ENCODE measurements at places on chromosomes 3 and 15.

DNA sequence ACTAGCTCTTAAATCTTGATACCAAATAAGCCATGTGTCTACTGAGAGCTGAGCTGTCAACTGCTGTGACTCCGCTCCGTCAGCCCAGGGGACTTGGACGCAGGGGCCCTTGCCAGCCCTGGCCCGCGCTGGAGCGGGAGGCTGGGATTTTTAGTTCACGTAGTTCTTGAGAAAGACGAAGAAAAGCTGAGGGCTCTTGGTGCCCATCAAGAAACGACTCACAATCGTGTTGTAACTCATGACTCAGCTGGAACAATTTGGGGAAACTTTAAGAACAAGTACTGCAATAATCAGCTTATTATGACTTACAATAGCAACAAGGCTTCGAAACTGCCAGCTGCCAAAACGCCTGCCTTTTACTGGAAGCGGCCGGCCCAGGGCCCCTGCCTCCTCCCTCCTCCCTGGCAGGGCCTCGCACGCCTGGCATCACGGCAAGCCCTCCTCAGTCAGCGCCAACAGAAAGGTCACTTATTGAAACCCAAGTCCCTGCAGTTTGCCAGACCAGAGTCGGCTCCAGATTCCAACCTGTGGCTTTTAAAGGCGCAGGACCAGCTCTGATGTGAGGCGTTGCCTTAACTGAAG, 60.3 kb downstream of the RGMA start:
- no peak for DNase-seq

DNA sequence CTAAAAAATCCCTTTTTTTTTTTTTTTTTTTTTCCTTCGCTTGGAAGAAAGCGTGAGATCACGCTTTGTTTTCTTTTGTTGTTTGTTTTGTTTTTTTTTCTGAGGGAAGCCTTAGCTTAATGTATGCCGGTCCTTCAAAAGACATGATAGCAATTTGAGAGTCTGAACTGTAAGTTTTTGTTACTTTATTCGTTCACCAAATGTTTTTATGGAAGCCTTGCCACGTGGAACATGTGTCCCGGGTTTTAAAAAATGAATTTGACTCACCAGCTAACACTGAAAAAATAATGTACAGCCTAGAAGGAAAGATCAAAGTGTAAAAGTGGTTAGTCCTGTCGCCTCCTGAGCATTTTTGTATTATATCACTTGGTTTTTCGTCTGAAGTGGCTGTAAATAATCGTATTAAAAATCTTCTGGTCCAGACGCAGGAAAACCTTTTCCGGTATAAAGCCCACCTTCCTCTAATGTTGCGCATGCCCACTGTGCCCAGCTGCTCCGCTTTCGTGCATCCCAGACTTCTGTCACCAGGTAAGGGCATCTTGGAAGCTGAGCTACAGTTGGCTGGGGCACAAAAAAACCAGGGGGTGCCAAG, 795 bp upstream of the MYNN start:
- DNase-seq, result no peak

- DNase-seq, result no peak
Observed at GRCh38 chr3:191966556-191966955, 505.6 kb downstream of the PYDC2 start.

- DNase-seq, result no peak
Observed at GRCh38 chr3:51982352-51982837, 940 bp upstream of the ACY1 start.

DNA sequence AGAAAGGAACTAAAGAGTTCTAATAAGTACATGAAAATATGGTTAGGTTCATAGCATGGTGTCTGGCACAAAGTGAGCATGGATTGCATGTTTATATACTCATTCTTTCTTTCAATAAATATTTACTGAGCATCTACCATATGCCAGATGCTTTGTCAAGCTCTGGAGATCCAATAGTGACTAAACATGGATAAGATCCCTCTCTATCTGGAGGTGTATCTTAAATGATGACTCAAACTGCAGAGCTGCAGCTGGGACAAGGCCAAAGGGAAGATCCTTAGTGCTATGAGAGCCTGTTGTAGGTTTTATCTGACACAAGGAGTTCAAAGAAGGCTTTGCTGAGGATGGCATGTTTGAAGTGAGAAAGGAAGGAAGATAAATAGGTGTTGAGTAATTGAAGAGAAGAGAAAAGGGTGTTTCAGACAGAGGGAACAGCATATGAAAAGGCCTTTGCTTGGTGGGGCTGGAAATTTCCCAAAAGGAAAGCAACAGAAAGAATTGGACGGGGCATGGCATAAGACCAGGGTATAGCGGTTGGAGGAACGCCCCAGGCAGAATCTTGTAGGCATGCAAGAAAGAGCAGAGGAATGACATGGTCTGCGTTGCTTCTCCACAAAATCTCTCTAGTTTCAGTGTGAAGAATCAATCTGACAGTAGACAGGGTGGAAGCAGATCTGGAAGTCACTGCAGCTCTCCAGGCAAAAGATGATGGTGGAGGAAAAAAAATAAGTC, 239.9 kb upstream of the LRTM1 start:
- no peak for DNase-seq

All from cortex of kidney (tissue), 1 donor.